ENCODE measurements at places on chromosomes 13 and 19.

DNA sequence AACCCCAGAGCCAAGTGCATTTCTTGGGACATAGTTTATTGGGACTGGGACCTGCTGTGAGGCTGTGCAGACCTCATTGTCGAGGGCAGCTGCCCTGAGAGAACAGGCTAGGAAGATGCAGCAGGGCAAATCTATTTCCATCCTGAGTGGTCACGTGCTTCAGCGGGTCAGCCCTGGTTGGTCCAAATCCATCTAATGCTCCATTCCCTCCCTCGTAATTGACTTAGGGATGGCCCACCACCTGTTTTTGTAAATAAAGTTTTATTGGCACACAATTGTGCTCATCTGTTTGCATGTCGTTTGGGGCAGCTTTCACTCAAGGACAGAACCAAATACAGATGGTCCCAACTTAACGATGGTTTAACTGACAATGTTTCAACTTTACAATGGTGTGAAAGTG, 75.5 kb upstream of the ADGRE5 start:
- no peak for DNase-seq

DNA sequence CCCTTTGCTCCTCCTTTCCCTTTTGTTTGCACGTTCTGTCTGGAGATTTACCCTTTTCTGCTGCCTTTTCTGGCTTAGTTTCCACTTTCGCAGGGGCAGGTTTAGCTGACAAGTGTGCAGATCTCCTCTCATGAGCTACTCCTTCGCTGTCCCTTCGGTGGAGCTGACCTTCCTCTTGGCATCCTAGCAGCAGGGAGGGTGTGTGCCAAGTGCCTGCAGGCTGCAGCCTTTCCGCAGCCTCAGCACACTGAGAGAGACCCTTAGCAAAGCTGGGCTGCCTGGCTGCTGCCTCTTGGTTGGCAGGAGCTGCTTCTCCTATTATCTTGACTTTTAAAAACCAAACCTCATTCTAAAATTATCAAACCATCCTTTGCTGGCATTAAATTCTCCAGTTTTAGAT, 132.5 kb downstream of the DNAJC3 start:
- DNase-seq, result no peak

DNA sequence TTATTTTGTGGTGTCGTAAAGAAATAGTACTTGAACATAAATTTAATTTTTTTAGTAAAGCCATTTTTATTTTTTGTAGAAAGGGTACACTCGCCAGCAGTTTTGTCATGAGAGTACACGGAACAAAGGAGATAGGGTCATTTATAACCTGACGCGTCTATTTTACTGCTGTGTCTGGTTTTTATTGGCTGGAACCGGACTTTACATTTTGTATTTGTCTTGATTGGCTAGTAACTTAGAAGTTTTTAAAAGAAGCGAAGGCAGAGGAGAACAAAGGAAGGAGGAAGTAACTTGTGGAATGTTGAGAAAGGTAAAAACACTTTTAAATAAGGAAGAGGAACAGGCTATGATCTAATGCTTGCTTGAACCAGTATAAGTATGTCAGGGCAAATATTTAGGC, 43.5 kb downstream of the TRPM4 start:
- DNase-seq, result no peak

DNA sequence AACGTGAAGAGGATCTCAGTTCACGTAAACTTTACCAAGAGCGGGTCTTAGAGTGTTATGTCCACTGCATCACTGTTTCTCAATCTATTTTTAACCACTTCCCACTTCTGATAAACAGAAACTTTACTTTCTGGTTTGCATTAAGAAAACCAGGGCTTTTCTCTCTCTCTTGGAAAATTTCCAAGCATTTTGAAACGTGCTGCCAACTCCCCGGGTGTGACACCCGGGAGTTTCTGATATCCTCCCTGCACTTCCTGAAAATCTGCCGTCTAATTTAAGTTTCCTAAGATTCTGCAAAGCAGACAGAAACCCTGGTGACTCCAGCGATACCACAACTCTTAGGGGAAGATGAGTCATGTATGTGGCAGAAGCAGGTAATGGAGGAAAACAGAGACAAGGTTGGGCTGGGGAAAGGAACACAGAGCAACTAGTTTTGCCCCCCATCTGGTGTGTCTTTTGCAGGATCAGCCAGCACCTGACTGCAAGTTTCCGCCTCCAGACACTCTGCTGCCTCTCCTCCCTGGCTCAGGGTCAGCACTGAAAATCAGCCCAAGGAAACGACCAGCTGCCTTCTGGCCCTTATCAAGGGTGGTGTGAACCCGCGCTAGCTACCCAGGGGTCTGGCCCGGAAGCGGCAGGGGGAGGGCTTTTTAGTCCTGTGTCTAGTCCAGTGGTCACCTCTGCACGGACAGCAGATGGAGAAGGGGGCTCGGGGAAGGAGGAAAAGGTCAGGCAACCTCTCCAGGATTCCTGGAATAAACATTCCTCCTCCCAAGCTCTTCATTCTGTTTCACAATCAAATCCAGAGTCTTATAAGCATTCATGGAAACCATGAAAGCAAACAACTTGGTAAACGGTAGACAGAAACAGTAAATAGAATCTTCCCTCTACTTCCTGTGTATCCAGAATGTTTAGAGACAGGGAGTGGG, 11.3 kb upstream of the FFAR2 start:
- peak; percentile 50 for DNase-seq

DNA sequence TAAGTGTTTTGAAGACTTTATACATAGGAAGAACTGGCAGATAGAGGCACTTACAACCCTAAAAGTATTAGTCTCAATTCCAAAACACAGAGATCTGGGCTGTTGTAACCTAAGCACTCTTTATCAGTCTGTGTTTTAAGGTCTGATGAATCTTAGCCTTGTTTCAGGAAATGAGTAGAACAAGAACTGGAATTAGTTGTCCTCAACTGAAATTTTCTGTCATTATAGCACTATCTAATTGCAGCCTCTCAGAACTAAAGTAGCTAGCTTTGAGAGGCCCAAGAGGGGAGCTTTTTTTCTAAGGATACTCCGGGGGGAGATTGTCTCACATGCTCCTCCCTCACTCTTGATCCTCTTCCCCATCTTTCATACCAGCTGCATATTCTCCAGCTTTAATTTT, 13.1 kb downstream of the HNRNPM start:
- DNase-seq, result no peak

- DNase-seq, result no peak
Measured at GRCh38 chr19:16325641-16326400, 1.2 kb downstream of the KLF2 start.

DNA sequence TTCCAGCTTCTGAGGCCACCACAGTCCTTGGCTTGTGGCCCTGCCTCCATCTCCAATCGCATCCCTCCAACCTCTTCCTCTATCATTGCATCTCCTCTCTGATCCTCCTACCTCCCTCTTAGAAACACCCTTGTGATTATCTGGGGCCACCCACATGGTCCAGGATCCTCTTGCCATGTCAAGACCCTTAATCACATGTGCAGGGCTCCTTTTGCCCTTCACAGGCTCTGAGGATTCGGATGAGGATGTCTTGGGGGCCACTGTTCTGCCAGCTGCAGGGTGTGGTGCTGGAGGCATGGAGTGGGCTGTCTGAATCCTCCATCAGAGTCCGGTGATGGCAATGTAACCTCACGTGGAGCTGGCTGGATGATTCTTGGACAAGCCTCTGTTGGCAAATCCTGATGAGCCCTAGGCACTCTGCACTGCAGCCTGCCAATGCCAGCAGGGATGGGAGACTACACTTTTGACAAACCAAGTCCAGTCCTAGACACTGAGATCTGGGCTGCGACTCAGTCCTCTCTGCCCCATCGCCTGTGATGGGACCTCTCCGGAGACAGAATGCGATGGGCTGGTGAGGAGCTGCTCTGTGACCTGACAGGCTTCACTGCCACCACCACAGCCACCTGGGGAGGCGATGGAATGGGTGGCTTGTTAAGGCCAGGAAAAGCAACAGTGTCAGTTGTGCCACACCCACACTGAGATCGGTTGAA, 61.2 kb downstream of the CCDC70 start:
- no peak for DNase-seq

DNA sequence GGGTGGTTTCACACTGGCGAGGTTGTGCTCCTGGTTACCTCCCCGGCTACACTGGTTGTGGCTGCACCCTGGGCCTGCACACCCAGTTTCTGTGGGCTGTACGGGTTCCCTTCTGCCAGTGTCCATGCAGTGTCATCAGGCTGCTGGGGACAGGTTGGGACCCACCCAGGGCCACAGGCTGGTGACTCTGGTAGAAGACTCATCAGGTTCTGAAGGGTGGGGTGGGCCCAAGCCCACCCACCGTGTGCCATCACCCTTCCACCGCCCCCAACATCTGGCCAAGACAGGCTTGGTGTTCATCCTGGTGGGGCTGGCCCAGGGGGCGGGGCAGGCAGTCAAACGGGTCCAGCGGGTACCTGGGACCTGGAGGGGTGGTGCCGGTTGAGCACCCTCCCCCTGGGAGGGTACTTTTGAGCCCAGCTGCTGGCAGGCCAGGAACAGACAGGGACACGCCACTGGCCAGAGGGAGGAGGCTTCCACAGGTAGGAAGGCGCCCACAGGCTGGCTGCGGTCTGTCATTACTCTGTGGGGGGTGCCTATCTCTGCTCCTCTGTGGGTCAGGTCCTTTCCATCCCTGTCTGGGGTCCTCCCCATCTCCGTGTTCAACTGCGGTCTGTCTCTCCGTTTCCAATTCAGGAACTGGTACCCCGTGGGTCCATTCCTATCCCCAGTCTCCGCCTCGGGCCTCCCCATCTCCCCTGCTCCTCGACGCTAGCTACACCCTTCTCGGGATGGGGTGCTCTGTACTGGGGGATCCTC, at the start of gene RNF225:
RNF225 (plus strand) TSS at position 437 of the 759 bp plus-strand sequence. CDS start 434 bp downstream, outside the sequence.
- no peak for DNase-seq

- DNase-seq, result no peak
Measured at GRCh38 chr13:105097521-105097920, 1437.9 kb downstream of the EFNB2 start.

- DNase-seq, result no peak
Measured at GRCh38 chr19:17409990-17410389, 4.6 kb upstream of the BST2 start.

DNA sequence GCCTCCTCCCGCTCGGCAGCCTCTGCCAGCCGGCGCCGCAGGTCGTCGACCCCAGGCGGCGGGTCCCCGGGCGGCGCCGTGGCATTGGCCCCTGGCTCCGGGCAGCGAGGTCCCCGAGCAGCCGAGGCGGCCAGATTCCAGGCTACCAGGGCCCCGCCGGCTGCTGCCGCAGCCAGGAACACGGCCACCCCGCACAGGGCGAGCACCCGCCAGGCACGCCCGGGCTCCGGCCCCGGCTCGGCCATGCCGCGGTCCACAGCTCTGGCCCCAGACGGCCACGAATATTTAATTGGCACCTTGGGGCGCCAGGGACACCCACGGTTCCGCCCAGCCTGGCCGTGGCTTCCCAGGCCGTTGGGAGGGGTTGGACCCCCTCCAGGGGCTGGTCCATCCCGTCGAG, at the start of gene CCDC194:
CCDC194 (minus strand) TSS at position 283 of the 400 bp plus-strand sequence; CDS start at position 245, 38 bp downstream.
- no peak for DNase-seq

DNA sequence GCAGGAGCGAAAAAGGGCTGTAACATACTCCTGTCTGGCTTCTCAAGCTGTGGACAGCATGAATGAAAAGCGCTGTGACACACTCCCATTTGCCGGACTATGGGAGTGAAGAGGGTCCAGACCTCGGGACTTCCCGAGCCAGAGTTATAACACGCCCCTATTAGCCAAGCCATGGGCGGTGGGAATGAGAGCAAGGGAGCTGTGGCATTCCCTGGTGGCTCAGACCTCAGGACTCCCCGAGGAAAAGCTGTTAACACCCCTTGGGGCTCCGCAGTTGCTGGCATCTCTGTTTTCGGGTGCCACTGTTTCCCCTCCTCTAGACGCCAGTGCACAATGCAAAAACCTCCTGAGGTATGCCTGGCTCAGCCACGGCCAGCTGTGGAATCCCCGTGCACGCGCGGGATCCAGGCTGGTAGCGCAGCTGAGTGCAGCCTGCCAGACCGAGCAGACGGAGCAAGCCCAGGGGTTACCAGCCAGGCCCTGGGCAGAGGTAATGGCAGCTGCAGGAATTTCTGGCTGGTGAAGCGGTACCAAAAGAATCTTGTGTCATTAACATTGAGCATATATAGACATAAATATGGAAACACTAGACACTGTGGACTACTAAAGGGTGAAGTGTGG, 1534.6 kb upstream of the PRR20A start:
- no peak for DNase-seq

DNA sequence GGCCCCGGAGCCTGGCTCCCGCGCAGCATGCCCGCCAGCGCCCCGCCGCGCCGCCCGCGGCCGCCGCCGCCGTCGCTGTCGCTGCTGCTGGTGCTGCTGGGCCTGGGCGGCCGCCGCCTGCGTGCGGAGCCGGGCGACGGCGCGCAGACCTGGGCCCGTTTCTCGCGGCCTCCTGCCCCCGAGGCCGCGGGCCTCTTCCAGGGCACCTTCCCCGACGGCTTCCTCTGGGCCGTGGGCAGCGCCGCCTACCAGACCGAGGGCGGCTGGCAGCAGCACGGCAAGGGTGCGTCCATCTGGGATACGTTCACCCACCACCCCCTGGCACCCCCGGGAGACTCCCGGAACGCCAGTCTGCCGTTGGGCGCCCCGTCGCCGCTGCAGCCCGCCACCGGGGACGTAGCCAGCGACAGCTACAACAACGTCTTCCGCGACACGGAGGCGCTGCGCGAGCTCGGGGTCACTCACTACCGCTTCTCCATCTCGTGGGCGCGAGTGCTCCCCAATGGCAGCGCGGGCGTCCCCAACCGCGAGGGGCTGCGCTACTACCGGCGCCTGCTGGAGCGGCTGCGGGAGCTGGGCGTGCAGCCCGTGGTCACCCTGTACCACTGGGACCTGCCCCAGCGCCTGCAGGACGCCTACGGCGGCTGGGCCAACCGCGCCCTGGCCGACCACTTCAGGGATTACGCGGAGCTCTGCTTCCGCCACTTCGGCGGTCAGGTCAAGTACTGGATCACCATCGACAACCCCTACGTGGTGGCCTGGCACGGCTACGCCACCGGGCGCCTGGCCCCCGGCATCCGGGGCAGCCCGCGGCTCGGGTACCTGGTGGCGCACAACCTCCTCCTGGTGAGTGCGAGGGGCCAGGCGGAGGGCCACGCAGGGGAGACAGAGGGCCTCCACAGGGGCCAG, at the start of gene KL:
KL (plus strand) TSS at position 10 of the 909 bp plus-strand sequence; CDS start at position 28, 18 bp downstream.
- peak; percentile 63 for DNase-seq

GRCh38 chr13:109938255-109938936, 152.0 kb upstream of the IRS2 start:
- no peak for DNase-seq

DNA sequence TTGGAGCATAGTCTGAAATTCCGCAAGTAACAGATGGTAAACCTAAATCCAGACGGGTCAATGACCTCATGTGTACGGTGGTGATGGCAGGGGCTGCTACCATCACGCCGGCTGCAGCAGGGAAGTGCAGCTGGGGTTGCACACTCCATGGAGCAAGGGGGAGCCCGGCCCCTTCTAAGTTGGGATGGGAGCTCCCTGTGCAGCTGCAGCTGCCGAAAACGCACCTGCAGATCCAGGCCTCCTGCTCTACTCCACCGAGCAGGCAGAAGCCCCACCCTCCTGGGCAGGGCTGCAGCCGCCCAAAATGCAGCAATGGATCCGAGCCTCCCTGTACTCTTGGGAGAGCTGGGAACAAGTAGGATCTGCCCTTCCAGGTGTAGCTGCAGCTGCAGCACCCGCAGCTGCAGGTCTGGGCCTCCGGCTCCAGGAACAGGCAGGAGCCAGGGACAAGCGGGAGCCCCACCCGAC, 25.5 kb downstream of the KBTBD6 start:
- no peak for DNase-seq

- DNase-seq, result no peak
Measured at GRCh38 chr13:98144027-98144741, 1.3 kb downstream of the FARP1 start.

Data from GM13976 (cell line).